Mesenteric fat pad (tissue), 1 donor: ENCODE measurements at places on chromosomes 3 and 15. TPM values are rescaled to one million over a fixed set of nuclear protein-coding genes. Genes with fewer than 3 reads are reported as not detected.

IL5RA gene
- not detected for total RNA-seq

THSD4 gene
- total RNA-seq = 5.1 TPM

GOLGA6B gene
- not detected for total RNA-seq

NR1I2 gene
- 0.26 TPM for total RNA-seq

KLF15 gene
- 53.8 TPM for total RNA-seq

CCR3 gene
- total RNA-seq = not detected

GOLGA6L7 gene
- not detected for total RNA-seq

IMPG2 gene
- total RNA-seq = 0.13 TPM

LIPC gene
- not detected for total RNA-seq
